NCI-H446 treated with DMSO at 0.1 percent for 48 hours (cell line): ENCODE measurements at places on chromosomes 7 and 10.

DNA sequence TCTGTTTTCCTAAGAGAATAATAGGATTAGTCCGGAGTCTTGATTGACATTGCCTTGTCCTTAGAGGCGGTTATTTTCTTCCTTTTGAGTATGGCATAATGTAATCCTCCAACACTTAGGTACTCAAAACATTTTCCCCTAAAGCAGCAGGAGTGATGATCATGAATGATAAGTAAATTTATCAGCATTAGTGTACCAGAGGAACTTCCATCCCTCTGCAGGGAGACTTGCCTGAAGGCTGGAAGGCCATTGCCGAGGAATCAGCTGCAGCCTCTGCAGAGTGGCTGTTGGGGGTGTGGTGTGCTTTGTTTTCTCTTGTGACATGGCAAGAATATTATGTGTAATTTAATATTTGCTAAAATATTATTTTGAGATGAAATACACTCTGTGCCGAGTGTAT lies 56.8 kb downstream of the RAB11FIP2 start:
- DNase-seq, result no peak

DNA sequence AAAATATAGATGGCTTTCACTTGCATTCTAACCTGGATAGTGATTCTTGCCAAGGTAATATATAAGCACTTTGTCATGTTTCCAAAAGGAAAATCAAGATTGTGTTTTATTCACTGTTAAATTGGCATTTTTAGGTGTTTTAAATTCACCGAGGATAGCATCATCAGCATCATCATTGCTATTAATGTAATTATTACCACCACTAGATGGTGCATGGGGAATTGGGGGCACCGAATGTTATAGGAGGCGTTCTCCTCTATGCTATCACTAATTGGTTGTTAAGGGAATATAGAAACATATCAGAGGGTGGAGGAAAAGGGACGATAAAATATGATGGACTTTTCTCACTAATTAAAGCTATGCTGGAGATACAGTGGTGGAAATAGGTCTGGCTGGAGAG lies 95.5 kb downstream of the CELF2 start:
- no peak for DNase-seq

DNA sequence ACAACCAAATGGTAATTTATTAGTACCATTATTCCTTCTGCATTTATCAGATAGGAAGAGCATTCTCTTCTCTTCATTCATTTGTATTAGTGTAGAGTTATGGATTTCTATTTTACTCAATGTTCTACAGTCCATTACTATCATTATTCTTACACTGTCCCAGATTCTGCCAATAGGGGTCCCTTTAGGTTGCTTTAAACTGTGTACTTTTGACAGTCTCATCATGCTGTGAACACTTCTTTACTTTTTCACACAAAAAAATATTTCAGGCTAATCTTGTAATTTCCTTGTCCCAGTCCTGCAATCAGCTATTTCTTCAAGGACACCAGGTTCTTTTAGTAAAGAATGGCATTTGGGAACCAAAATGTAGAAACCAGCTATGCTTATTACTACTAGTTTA lies 99.3 kb downstream of the ZNF248 start:
- no peak for DNase-seq

DNA sequence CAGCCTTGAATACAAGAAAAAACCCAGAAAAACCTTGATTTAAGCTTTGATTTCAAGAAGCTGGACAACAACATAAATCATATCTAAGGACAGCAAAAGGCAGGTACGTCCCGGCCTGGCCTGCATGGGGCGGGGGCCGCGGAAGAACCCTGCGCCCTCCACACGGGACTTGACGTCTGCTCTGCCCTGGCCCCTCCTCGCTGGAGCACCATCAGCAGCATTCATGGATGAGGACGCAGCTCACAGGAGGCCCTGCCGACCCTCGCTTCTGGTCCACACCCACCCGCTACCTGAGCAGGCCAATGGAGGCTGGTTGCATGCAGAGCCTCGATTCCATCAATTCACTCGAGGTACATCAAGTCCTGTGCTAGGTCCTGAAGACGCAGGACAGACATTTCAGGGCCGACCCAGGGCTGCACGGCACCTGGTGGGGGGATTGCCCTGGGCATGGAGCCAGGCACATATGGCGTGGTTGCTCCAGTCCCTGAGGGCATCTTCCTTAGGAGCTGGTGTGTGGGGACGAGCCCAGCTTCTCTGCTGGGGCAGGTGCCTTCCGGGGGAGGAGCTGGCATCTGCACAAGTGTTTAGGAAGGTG lies 63.1 kb upstream of the NKX6-2 start:
- no peak for DNase-seq

- DNase-seq, result no peak
These were observed 72.3 kb upstream of the ZNF746 start for GRCh38 chr7:149569726-149570422.

DNA sequence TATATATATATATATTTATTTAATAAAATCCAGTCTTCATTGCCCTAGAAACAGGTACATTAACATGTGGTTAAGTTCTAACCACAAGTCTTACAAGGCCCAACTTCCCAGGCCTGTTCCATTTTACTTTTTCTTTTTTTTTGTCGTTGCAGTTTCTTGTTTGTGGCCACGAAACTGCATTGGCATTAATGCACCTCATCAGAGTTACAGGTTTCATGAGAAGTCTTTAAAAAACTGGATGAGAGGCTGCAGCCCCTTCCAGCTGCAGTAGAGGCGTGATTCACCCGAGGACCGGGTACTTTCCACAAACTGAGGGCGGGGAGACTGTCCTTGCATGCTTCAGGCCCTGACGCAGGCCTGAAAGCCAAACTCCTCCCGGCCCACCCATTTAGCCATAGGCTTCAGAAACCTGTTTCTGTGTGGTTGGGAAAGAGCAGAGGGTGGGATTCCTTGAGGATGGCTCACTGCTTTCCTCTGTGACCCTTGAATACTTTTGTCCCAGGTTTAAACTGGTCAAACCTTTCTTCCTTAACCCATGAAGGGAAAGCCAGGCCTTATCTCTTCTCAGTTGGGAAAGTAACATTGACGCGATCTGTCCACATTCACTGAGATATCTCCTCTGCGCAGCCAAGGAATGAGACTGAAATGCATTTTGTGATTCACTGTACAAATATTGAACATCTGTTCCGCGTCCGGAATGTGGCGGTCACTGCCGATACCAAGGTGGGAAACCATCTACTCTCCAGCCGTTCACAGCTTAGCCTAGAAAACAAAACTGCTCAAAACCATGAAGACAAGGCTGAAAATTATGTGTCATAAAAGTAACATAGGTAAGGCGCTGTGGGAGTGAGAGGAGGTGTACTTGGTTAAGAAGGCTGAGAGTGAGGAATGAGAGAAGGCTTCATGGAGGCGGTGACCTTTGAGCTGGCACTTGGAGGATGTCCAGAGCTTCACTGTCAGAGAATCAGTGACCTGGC lies 311.7 kb downstream of the GATA3 start:
- no peak for DNase-seq
